ENCODE measurements at places on chromosomes 3 and 15.

DNA sequence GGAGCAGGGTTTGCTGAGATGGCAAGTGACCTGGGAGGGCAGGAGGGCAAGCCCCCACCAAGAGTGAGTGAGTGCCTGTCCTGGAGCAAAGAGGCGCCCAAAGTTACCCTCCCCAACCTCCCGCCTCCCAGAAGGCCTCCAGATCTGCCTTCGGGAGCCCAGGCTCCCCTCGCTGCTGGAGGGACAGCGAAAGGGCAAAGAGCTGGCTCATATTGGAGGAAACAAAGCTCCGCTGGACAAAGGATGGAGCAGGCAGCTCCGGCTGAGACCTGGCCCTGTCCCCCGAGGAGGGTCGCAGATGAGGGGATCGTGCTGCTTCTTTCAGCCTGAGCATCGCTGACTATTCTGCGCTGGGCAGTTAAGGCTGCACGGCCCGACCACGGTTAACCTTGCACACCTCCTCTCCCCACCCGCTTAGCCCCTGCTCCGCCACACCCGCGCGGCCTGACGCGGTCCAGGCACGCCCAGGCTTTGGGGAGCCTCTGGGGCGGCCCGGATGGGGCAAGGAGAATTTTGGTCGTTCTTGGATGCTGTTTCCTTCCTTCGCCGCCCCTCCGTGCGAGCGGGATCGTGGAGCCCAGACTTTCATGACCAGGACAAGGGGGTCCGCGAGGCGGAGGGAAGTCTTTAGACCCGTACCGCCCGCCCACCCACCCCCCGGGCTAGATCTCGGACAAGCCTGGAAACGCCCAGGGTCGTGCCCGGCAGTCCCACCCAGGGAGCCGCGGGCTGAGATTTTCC lies 651 bp downstream of the PLCD1 start:
- no peak for DNase-seq

- DNase-seq = no peak
Observed at GRCh38 chr3:44982817-44983216, 6.8 kb downstream of the EXOSC7 start.

- DNase-seq = no peak
Observed at GRCh38 chr3:61730056-61730455, 168.7 kb downstream of the PTPRG start.

DNA sequence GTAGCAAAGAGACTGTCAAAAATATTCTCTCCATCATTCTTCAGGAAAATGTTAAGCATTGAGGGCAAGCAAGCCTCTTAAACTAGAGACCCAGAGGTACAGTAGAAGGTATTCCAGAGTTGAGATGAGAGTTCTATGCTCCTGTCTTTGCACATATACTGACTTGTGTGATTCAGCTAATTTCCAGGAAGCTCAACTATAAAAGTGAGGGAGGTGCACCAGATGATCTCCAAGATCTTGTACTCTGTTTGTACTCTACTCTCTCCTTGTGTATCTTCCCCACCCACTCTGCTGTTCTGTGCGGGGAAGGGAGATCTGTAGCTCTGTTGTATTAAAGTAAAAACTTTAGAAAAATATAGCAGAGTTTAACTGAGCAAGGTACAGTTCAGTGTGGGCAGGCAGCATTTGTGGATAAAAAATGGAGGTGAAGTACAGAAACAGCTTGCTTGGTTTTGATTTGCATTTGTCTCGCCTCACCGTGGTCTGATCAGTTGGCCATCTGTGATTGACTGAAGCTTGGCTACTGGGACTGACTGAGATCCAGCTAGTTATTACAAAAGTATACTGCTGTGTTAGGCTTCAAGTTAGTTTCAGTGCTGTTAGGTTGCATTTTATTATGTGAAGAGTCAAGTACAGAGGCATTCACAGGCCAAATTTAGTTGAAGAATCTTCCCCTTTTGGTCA lies 463.1 kb upstream of the GOLIM4 start:
- DNase-seq = no peak

DNA sequence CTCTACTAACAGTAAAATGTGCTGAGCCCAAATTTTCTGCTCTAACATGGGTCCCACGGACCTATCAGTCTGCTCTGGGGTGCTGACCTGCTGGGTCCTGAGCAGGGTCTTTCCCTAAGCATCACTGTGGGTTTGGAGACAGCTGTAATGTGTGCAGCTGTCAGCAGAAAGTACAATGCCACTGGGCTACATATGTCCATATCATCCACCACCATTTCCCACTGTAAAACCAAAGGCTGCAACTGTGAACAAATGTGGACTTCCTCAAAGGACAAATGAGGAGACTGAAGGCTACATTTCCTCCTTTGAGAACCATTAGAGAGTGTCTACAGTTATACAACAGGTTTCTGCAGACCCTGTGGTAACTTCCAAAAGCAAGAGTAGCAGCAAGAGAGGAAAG lies 33.8 kb upstream of the IP6K2 start:
- no peak for DNase-seq
